ENCODE measurements at places on chromosomes 4 and X. TPM values are rescaled to one million over a fixed set of nuclear protein-coding genes. Genes with fewer than 3 reads are reported as not detected.

Gene SPANXN3
- not detected for total RNA-seq

Gene CRLF2
- 0.49 TPM for total RNA-seq

Gene CT47C1
- not detected for total RNA-seq

Gene ANKRD37
- total RNA-seq = 12.8 TPM

Gene PDE6B
- total RNA-seq = 5.5 TPM

Gene RAB41
- total RNA-seq = not detected

Gene CTAG2
- not detected for total RNA-seq

Gene NWD2
- total RNA-seq = 0.30 TPM

Gene METAP1
- 25.3 TPM for total RNA-seq

Gene INTU
- 20.2 TPM for total RNA-seq

Gene TXK
- total RNA-seq = 1.1 TPM

Gene PPP1R2C
- not detected for total RNA-seq

Gene DGAT2L6
- 12.4 TPM for total RNA-seq

Gene DMRTC1B
- total RNA-seq = not detected

Gene GAB3
- 4.5 TPM for total RNA-seq

Gene SMIM10
- total RNA-seq = 2.3 TPM

Gene GPR119
- total RNA-seq = not detected

Gene BMPR1B
- total RNA-seq = 4.5 TPM

Gene CABS1
- not detected for total RNA-seq

Gene PABPC4L
- 8.2 TPM for total RNA-seq

Gene TSPAN7
- total RNA-seq = 9.8 TPM

Gene ASB9
- 1.7 TPM for total RNA-seq

Gene FMR1NB
- total RNA-seq = not detected

Gene HOPX
- total RNA-seq = 195 TPM

Gene PRRG3
- 13.8 TPM for total RNA-seq

Gene OPN1MW3
- total RNA-seq = not detected

Gene ADH5
- 93.0 TPM for total RNA-seq

Gene FAM9C
- total RNA-seq = not detected

Gene CCKAR
- total RNA-seq = 0.49 TPM

Gene GAGE12J
- not detected for total RNA-seq
